ENCODE measurements at places on chromosomes 2 and 18. TPM values are rescaled to one million over a fixed set of nuclear protein-coding genes. Genes with fewer than 3 reads are reported as not detected.

Gene KIAA2012
- total RNA-seq: not detected

Gene SLC8A1
- total RNA-seq: 0.51 TPM

Gene INO80D
- total RNA-seq: 2.3 TPM

Gene CDK15
- not detected for total RNA-seq

Gene GALNT5
- total RNA-seq: 2.8 TPM

Gene SERPINB12
- not detected for total RNA-seq

Gene OR6B2
- not detected for total RNA-seq

Gene PMAIP1
- total RNA-seq: 14.9 TPM

Gene DPYSL5
- total RNA-seq: 5.9 TPM

Gene SERPINB13
- total RNA-seq: not detected

Gene DLX2
- total RNA-seq: 0.99 TPM

Gene ARHGAP15
- total RNA-seq: not detected

Gene GPAT2
- total RNA-seq: not detected

Gene L3MBTL4
- not detected for total RNA-seq

Gene RAX
- total RNA-seq: not detected
